Airway epithelial cell (primary cell): ENCODE measurements at places on chromosomes 6 and 20. TPM values are rescaled to one million over a fixed set of nuclear protein-coding genes. Genes with fewer than 3 reads are reported as not detected.

The MCCD1 gene
- total RNA-seq = not detected in 2 replicates

The CCN2 gene
- 16.1 and 22.5 TPM in 2 replicates for total RNA-seq

The DEFB132 gene
- not detected in 2 replicates for total RNA-seq

The DACT2 gene
- 0.63 and 1.5 TPM in 2 replicates for total RNA-seq

The BPI gene
- not detected in 2 replicates for total RNA-seq

The TNF gene
- 0.23 and 0.28 TPM in 2 replicates for total RNA-seq

The TXLNB gene
- total RNA-seq = not detected in 2 replicates
